ENCODE measurements at places on chromosomes 6 and 20.

- DNase-seq = no peak
Measured at GRCh38 chr20:50594591-50595432, 84.6 kb downstream of the PTPN1 start.

DNA sequence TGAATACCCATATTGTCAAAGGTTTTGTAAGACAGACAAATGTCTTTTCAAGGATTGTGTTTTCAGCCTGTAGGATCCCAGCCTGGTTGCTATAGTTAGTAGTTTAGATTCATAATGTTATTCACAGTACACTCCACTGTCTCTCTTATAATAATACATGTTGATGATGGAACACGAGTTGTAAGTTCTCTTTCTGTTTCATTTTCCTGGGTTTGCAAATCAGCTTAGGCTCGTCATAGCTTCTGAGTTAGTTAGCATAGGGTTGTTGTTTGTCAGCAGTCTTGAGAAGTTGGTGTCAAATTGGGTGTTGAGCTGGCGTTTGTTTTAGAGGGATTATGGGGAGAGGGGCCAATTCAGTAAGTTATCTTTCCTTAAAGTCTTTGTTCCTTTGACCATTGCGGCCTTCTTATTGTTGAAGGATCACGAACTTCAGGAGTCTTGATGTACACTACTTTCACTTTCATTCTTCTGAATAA lies 45.8 kb downstream of the QKI start:
- no peak for DNase-seq

- DNase-seq = no peak
Measured at GRCh38 chr6:136551103-136551502, 881 bp upstream of the MAP7 start.

DNA sequence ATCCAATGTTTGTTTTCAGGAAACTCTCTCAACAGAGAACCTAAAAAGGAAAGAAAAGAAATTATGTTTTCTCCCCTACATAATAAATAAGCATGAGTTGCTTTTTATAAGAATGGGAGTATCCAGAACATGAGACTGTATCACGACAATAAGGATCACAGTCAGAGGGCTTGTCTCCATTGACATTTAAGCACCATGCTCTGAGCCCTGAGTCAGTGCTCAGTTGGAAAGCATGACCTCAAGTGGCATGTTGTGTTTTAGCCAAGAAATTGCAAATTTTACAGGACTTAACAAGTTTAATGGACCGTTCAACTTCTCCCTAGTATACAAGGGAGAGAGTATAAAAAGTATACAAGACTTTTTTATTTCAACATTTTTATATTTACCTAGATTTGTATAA lies 431.6 kb downstream of the GJA1 start:
- no peak for DNase-seq

DNA sequence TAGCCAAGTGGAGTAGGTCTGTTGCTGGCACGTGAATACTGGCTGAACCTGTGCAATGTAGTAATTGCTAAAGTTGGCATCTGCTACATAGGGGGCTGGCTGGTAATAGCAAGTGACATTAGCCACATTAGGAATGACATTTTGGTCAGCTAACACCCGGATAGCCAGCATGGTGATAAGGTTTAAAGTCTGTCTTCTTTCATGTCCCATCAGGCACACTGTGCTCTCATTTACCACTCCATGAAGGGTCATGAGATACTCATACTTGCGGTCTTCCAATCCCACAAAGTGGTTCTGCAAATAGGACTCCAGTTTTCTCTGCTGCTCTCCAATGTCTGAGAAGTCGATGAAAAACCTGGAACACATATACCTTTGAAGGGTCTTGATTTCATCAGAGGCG lies 2.8 kb downstream of the TENT5A start:
- DNase-seq = no peak

- no peak for DNase-seq
Measured at GRCh38 chr6:3016473-3017280, 17.0 kb downstream of the NQO2 start.

DNA sequence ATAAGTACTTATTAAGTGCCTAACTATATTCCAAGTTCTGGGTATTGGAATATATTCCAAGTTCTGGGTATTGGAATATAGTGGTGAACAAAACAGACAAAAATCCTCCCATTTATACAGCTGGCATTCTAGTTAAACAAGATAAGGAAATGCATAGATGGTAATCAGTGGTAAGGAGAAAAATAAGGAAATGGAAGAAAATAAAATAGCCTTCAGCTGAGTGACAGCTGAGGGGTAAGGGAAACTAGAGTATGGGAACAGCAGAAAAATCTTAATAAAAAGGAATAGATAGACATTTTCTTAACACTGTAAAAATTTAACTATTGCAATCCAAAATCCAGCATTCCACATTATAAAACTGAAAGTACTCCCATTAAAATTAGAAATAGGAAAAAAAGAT lies 17.2 kb upstream of the WFDC10A start:
- DNase-seq = no peak

DNA sequence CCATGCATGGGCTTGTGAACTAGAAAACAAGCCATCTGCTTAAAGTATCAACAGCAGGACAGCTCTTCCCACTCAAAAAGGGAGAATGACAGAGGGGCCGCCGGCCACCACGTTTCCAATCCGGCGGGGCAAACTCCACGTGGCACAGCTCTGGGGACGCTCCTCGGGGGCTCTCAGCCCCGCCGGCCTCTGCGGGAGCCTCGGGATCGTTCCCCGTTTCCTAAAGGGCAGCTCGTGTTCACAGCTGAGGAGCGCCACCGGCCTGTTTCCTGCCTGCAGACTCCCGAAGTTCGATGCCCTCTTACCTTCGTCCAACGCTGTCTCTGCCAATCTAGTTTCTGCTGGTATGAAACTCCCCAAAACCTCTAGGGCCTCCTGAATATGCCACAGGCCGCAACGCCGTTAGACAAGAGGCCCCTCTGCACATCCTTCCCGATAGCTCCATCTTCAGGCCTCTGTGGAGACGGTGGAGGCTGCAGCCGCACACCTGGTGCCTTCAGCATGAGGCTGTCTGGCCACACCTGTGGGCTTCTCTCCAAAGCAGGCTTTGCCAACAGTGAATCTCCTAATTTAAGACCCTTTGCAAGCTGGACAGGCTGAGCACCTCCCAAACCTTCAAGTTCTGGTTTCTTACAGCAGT lies 46.5 kb downstream of the KCNQ2 start:
- no peak for DNase-seq

DNA sequence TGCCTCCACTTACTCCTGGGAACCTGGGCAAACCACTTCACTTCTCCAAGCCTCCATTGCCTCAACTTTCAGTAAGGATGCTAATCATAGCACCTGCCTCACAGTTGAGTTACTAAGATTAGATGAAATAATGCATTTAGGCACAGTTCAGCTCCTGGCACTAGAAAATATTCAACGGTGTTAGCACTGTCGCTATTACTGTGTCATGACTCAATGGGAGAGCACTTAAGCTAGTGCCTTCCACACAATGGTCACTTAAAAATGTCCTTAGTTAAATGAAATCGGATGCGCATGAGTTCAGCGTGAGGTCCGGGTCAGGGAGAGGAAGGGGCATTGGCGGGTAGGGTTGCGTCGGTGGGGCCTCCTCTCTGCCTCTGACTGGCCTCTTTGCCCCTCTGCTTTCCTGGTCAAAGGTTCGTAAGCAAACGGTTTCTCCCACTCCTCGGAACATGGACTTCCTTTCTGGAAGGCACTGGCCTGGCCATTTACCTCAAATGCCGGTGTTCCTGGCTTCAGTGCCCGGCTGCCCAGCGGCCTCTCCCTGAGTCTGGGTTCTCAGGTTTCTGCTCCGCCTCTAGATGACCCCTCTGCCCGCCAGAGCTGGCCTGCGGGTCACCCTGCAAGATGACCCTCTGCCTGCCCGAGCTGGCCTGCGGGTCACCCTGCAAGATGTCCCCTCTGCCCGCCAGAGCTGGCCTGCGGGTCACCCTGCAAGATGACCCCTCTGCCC lies 123.8 kb upstream of the QKI start:
- no peak for DNase-seq

- DNase-seq = no peak
Measured at GRCh38 chr20:1085492-1086276, 32.7 kb upstream of the PSMF1 start.

DNA sequence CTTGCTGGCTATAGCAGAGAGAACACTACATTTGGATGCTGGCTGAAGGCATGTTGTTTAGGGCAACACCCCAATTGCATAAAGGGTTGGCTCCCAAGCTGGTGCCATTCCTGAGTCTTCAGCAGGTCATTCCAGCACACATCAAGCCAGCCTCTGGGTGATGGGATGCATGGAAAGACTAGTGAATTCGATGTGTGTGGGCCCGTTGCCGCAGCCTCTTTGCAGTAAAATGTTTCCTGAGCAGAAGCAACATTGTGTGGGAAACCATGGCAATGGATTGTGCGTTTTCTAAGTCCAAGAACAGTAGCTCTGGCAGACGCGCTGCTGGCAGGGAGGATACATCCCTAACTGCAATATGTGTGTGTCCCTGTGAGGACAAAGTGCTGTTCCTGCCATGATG lies 142.4 kb upstream of the SLC24A3 start:
- DNase-seq = no peak

All from T follicular helper cell (primary cell).